ENCODE measurements at places on chromosomes 11 and 22.
A peak's percentile ranks its signal among the peaks of the same experiment; 100 is the strongest.

- no peak for DNase-seq
Observed at GRCh38 chr11:109510316-109510715, 88.3 kb downstream of the C11orf87 start.

DNA sequence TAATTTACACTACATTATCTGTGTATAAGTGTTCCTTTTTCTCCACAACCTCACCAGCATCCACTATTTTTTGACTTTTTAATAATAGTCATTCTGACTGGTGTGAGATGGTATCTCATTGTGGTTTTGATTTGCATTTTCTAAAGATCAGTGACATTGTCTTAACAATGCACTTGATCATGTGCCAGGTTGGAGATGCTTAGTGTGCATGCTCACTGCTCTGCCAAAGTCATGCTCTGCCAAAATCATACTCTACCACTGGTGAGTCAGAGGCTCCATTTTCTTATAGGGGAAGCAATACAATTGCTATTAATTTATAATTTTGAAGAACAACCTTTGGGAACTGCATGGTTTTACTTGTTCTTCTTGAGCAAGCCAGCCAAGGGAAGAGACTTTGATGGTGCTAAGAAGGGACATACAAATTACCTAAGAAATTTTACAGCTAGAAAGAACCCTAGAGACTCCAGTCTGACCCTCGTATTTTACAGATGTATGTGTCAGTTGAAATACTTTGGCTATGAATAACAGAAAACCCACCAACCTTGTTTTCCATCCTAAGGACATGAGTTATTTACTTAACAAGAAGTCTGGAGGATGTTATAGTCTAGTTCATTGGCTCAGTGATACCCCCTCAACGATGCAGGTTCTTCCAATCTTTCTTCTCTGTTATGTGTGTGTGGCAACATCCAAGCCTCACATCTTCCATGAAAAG is 368.9 kb downstream of the DDX10 start:
- DNase-seq = no peak

GRCh38 chr22:23068096-23068831 is 2.1 kb upstream of the GNAZ start:
- no peak for DNase-seq

- DNase-seq = no peak
Observed at GRCh38 chr11:8282631-8283030, 19.0 kb upstream of the LMO1 start.

- no peak for DNase-seq
Observed at GRCh38 chr22:41963453-41964111, 5.7 kb upstream of the SEPTIN3 start.

DNA sequence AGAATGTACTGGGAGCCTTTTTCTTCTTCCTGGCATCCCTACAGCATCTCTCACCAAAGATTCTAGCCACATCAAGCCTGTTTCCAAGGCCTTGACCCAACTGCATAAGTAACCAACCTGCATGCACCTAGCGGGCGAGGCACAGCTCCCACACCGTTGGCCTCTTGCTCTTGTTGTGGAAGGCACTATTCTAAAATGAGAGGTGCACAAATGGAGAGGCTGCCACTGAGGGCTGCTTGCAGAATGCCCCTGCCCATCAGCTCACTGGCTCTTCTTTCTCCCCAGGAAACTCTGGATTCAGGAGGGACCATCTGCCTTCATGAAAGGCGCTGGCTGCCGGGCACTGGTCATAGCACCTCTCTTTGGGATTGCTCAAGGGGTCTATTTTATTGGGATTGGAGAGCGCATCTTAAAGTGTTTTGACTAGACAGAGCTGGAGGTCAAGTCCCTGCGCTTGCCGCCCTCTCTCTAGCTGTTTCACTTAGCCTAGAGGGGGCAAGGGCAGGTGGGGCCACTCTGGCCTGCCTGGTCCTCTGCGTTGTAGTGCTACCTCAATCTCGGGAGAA is 26.6 kb downstream of the SLC25A18 start:
- no peak for DNase-seq

GRCh38 chr11:134916421-134917213 is 504.6 kb upstream of the B3GAT1 start:
- DNase-seq = no peak

DNA sequence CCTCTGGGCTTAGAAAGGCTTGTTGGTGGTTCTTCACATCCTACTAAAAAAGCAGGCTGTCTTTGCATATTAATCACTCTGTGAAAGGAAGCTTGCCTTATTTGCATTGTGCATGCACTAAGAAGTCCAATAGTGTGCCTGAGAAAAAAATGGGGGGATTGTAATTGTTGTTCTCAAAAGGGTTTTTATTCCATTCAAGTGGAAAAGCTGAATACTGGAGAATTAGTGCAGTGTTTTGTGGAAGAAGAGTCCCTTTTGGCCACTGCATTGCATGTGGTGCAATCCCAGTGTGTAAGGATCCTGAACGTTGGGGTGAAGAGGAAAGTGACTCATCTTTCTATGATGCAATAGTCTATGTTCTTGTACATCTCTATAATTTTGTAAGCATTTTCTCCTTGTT is 16.5 kb downstream of the NCAM1 start:
- DNase-seq = peak; percentile 89

DNA sequence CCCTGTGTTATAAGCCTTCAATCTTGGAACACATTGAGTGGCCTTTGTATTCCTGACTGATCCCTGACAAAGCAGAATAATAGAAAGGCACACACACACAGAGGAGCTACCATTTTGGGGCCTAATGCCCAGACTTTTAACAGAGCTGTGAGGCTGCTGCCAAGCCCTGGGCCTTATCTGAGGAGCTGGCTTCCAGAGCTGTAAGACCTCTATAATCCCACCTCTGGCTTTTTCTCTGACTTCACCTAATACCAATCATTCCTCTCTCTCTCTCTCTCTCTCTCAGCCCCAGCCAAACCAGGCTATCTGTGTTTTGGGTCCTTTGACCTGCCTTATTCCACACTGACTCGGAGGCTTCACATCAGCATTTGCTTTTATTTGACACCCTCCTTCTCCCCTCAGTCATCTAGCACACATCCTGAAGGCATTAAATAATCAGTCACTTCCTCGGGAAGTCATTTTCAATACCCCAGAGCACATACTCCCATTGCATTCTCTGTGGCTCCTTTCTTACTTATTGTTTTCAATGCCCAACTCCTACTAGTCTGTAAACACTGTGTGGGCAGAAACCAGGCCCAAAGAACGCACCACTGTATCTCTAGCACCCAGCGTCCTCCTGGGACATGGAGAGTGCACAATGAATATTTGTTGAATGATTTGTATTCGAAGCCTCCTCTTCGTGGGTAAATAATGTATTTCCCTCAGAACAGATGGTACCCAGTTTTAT is 21.2 kb upstream of the TRIM44 start:
- no peak for DNase-seq
